T-helper 9 cell (primary cell): ENCODE measurements at places on chromosomes 7 and 10.

DNA sequence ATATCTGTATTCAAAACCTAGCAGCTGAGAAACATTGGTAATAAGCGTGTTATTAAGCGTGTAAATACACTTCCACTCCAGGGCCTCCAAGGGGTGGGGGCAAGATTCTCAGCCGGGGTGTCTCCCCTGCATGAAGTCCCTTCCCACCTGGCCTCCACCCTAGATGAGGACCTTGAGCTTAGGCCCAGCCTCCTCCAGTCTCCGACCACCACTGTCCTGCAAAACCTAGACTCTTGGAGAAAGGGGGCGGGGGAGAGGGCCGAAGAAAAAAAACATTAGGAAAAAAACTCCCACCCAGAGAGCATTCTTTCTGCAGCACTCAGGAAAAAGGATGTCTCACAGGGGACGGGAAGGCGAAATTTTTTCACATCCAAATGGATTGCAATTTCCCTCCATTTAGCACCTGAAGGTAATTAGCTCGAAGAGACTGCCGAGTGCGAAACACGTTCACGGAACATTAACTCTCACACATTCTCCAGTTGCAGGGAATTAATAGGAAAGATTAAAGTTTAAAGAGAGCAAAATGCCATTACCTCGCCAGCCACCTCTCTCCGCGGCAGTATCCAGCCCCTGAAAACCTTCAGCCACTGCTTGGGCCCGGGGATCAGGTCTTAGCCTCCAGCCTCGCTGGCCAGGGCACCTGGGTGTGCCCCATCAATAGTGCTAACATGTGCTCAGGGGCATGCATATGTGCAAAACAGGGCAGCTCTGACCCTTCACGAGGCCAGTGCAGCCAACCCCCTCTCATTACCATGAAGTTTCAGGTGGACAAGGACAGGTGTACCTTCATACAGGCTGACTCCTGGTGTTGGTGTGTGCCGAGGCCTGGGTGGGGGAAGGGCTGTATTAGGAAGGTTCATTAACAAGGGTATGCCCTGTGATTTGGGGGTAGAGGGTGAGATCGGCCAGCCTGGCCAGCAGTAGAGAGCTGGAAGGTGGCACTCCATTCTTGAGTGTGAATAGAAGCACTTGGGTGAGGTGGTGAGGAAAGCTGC is 77.2 kb downstream of the HIF1AN start:
- DNase-seq = no peak

GRCh38 chr7:22433710-22434460 is 66.1 kb downstream of the STEAP1B start:
- DNase-seq = no peak

- no peak for DNase-seq
Measured at GRCh38 chr10:63573068-63573697, 52.0 kb downstream of the REEP3 start.

- DNase-seq = no peak
Measured at GRCh38 chr10:127556916-127557315, 7.8 kb downstream of the NPS start.

DNA sequence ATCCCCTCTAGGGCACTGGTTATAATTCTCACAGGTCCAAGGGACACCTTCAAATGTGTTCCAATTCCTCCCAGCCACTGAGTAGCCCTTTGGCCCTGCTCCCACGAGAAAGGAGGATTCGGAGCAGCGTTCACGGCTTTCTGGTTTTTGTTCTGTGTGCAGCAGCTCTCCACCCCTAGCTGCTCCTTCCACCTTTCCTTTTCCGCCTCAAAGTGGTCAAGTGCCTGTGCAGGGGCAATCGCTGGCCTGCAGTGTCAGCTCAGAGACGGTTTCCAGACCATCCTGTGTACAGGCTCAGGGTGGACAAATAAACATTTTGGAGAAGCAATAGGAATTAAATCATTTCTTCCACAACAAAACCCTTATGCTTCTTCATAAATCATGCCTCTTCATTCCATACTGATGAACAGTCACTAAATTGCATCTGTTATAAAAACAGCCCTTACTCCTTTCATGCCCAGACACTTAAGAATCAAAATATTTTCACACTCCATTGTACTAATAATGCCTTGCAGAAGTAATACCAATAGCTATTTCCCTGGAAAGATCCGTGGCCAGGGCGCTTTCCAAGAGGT is 1.1 kb downstream of the KIAA1549 start:
- DNase-seq = no peak

GRCh38 chr7:155287284-155287935 is 10.3 kb upstream of the INSIG1 start:
- no peak for DNase-seq
